ENCODE measurements at places on chromosomes 2 and 18. TPM values are rescaled to one million over a fixed set of nuclear protein-coding genes. Genes with fewer than 3 reads are reported as not detected.
A peak's percentile ranks its signal among the peaks of the same experiment; 100 is the strongest.

DNA sequence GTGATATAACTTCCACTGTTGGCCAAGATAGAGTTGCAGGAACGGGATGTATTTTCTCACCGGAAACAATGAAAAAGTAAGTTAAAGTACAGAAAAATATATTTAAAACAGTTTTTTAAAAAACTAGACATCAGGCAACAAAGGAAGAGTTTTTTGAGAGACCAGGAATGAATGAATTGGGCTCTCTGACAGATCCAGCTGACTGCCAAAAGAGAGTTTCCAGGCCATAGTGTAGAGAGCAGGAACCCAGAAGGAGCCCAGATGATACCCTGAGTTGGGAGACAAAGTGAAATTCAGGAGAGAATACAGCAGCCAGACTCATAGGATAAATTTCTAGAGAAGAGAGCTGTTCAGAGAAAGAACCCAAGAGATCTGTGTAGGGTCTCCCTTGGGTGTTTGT is 362.6 kb upstream of the SMIM21 start:
- H3K4me1 ChIP-seq, result no peaks in the 10 kb centered on the region
- no peak overlapping the region for H3K27ac ChIP-seq
- 0 out of 2 replicates have a peak, but pooled peaks cover 3% of the 10 kb centered on the region for H3K36me3 ChIP-seq
- H3K4me3 ChIP-seq, result no peak overlapping the region
- DNase-seq, result no peak
- no peaks in the 10 kb centered on the region for H3K27me3 ChIP-seq

GRCh38 chr2:185265747-185266146 is 472.9 kb upstream of the FSIP2 start:
- no peak overlapping the region for H3K4me3 ChIP-seq
- no peaks in the 10 kb centered on the region for H3K36me3 ChIP-seq
- peak; percentile 7 for DNase-seq

- H3K36me3 ChIP-seq, result no peaks in the 10 kb centered on the region
- no peak for DNase-seq
- no peak within 1 kb of the TSS for H3K27ac ChIP-seq
- no peak within 1 kb of the TSS for H3K4me3 ChIP-seq
- H3K27me3 ChIP-seq, result no peaks in the 10 kb centered on the region
These were observed at the start of gene GPR35 for GRCh38 chr2:240624950-240625621. GPR35 (plus strand) TSS chr2:240625480; CDS start chr2:240629953, 4,473 bp downstream.

DNA sequence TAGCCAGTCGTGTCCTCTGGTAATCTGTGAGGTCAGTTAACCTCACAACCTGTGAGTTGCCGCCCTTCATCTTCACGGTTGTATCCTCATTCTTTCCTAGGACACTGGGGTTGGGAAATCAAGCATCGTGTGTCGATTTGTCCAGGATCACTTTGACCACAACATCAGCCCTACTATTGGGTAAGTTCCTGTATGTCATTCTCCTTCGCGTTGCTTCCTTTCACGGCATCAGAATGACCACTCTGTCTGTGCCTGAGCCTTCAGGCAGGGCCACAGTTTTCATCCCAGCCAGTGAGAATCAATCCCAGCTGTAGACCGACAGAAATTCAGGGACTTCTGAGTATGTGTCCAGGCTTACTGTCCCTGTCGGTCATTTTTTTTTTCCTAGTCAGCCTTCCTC is 67.1 kb downstream of the RAB31 start:
- H3K4me3 ChIP-seq, result no peak overlapping the region
- H3K27me3 ChIP-seq, result no peaks in the 10 kb centered on the region
- no peak for DNase-seq
- H3K4me1 ChIP-seq, result peaks cover 6% of the 10 kb centered on the region

GRCh38 chr2:98923244-98923940 is 12.6 kb downstream of the CRACDL start:
- peaks cover 5% of the 10 kb centered on the region for H3K4me1 ChIP-seq
- H3K36me3 ChIP-seq, result no peaks in the 10 kb centered on the region
- DNase-seq, result no peak
- no peak overlapping the region for H3K4me3 ChIP-seq
- H3K27me3 ChIP-seq, result no peaks in the 10 kb centered on the region

Gene CD8B2
- total RNA-seq, result not detected

Gene C2orf92
- total RNA-seq, result 2.9 TPM

Gene KIAA2012
- 0.03 TPM for total RNA-seq

Gene FLACC1
- total RNA-seq, result 0.10 TPM

All from GM23338 (cell line).